Activated naive CD4-positive, alpha-beta T cell (primary cell): ENCODE measurements at places on chromosomes 1 and 21.

DNA sequence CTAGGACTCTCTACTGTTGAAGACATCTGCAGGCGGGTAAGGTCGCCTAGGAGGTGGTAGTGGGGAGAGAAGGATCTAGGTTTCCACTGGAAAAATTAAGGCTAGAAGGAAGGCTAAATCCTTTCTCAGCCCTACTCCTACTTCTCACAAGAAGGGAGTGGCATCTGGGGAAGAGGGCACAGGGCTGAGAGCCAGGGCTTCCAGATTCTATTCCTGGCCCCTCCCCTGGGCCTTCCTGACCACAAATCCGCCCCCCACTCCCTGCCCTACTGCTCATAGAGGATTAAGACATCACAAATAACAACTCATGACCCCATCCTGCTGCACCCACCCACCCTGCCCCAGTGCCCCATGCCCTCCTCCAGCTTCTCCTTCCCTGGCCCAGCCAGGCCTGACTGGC lies 2.5 kb downstream of the PHLDA3 start:
- DNase-seq: no peak

DNA sequence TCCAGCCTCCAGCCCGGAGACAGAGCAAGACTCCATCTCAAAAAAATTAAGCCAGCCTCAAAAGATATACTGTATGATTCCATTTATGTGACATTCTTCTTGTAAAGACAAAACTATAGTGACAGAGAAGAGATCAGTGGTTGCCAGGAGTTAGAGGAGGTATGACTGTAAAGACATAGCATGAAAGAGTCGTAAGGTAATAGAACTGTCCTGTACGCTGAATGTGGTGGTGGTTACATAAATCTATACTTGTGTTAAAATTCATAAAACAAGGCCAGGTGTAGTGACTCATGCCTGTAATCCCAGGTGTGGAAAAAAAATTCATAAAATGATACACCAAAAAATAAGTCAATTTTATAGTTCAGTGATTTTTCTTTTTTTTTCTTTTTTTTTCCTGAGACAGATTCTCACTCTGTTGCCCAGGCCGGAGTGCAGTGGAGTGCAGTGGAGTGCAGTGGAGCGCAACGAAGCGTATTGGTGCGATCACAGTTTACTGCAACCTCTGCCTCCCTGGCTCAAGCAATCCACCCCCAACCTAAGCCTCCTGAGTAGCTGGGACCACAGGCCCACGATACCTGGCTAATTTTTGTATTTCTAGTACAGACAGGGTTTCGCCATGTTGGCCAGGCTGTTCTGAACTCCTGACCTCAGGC lies 84.9 kb upstream of the CXADR start:
- DNase-seq: no peak

GRCh38 chr1:77118712-77119111 lies 100.5 kb downstream of the PIGK start:
- no peak for DNase-seq

DNA sequence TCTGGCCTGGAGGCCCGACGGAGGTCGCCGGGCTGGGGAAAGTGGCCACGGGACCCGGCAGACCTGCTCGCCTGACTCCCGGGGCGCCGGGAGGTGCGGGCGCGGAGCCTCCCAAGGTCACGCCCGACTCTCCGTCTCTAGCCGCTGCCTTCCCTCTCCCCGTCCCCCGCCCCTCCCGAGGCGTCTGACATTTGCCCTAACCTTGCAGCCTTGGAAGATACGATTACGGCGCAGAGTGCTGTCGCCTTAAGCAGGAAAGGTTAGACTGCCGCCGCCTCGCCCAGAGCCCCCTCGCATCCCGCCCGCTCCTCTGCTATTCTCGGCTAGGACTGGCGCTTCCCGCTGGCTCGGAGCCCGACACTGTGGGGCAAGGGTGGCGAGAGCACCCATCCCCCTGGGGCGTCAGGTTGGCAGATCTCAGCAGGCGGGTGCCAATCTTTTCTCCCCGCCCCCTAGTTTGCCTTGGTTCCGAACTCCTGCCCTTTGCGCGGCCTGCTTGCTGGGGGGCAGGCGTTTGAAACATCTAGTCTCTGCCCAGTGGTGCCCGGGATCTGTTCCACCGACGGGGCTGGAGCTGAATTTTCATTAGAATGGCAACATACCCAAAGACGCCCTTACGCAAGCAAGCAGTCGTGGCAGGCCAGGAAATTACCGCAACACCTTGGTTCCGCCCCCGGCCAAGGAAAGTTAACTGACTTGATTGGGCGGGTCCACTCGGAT lies 835 bp downstream of the PGM1 start:
- DNase-seq: peak; percentile 57

DNA sequence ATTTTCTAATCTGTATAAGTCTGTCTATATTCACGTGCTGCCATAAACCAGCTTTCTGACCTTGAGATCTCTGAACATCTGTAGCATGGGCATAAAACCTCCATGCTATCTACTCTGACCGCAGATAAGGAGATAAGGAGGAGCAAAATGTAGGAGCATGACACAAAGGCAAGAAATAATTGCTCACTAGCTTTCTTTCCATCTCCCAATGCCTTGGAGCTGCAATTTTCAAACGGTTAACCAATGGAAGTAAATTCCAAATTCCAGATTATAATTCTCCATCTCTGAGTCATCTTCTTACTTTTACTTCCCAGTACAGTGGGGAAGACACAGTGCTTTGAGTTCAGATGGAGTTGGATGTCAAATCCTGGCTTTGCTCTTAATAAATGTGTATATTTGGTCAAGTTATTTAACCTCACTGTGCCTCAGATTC lies 41.6 kb downstream of the CD58 start:
- no peak for DNase-seq

- no peak for DNase-seq
Observed at GRCh38 chr21:35616090-35616489, 444.2 kb downstream of the SETD4 start.

- no peak for DNase-seq
Observed at GRCh38 chr1:206961668-206962067, 8.6 kb downstream of the FCAMR start.

DNA sequence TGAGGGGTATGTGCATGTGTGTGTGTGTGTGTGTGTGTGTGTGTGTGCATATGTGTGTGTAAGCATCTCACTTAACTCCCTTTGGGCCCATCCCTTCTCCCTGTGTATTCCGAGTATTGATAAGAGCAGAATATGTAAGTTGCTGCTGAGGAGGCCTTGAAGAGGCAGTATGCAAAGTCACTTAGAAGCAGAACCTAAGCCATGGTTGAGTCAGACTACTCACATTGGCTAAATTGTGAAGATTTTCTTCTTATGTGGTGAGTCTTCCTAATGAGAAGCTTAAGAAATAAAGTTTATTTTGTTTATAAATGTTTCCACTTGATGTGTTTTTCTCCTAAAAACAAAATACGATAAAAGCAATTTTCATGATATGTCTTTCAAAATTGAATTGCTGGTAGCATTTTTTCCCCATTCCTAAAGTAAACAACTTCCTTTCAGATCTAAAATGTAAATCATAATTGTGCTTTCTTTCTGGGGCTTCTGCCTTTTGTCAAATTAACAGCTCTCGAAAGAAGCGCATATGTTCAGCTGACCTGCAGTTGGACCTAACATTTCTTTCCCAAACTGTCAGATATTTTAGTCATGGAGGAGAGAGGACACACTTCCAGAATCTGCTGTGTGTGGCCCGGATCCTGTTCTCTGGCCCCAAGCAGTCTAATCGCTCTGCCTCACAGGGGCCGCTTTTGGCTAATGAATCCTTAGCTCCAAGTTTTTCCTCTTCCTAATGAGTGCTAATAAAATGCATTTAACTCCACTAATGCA lies 284.0 kb downstream of the DUSP10 start:
- no peak for DNase-seq

- DNase-seq: no peak
Observed at GRCh38 chr1:211035821-211036380, 98.0 kb downstream of the KCNH1 start.

DNA sequence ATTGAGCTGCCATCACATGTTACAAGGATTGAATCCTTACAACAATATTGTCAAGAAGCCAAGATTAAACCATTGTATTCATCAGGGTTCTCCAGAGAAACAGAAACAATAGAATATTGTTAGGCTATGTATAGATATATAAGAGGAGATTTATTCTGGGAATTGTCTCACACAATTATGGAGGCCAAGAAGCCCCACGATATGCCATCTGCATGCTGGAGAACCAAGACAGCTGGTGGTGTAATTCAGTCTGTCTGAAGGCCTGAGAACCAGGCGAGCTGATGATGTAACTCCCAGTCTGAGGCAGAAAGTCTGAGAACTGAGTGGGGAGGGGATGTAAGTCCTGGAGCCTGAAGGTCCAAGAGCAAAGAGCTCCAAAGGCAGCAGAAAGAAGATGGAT lies 14.5 kb upstream of the TTF2 start:
- no peak for DNase-seq

- no peak for DNase-seq
Observed at GRCh38 chr1:211639475-211640300, 35.7 kb downstream of the NEK2 start.

DNA sequence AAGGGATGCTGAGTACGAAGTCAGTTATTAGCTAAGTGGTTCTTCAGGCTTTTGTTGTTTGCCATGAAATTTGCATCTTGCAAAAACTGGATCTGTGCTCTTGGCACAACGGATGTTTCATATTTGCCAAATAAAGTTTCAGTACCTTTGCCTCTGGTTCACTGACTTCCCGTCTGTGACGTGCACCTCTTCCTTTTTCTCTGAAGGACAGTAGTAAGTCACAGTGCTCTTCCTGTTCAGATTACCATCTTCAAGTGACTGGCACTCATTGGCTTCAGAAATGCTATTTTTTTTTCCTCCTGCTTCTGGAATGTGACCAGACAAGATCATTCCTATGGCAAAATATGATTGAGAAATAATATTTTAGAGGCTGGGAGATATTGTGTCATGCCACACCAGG lies 75.9 kb upstream of the GREM2 start:
- DNase-seq: no peak

- DNase-seq: no peak
Observed at GRCh38 chr1:198520524-198521254, 19.8 kb downstream of the ATP6V1G3 start.

- DNase-seq: no peak
Observed at GRCh38 chr1:25879675-25880074, 4.2 kb upstream of the PAQR7 start.

- peak; percentile 4 for DNase-seq
Observed at GRCh38 chr1:61083013-61083806, 849 bp downstream of the NFIA start.

GRCh38 chr1:41790351-41790750 lies 128.4 kb downstream of the HIVEP3 start:
- no peak for DNase-seq

DNA sequence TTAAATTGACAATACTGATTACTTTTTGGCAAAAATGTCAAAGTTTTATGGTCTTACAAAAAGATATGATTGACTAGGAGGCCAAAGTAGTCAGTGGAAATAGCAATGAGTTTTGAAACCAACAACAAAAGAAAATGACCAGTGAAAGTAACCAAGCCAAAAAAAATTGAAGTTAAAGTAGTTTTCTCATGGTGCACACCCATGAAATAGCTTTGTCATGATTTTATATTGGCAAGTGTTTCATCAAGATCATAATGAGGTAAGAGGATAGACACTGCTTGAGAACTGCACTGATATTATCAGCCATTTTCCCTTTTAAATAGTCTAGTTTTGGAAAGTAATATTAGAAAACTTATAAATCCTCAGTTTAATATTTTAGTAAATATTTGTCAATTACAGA lies 206.2 kb upstream of the ADAMTS5 start:
- no peak for DNase-seq

DNA sequence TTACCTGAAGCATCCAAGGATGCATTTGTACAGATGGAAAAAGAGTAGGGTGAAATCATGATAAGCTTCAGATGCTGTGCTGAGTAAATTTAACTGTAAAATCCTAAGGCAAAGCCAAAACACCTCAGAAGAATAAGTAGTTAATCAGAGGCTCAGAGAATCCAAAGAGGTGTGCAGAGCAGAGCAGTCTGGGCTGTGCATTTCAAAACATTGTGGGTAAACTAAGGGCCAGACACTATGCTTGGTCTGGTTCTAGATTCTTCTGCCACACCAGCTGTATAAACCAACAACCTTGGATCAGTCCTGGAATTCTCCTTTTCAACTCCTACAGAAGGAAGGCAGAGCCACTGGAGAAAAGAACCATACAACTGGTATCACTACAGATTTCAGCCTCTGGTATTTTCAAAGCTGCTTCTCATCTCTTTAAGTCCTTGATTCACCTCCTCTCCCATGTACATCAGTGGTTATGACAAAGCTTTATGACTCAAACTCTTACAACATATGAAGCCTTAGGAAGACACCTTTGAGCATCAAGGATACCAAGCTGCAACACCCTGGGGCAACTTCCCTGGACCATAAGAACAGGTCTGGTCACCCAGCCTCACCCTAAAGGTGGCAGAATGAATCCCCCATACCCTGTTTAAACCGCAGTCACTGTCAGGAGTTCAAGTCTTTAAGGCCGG lies 11.6 kb upstream of the HIPK1 start:
- DNase-seq: no peak

- no peak for DNase-seq
Observed at GRCh38 chr1:2376261-2376741, 15.1 kb downstream of the MORN1 start.

DNA sequence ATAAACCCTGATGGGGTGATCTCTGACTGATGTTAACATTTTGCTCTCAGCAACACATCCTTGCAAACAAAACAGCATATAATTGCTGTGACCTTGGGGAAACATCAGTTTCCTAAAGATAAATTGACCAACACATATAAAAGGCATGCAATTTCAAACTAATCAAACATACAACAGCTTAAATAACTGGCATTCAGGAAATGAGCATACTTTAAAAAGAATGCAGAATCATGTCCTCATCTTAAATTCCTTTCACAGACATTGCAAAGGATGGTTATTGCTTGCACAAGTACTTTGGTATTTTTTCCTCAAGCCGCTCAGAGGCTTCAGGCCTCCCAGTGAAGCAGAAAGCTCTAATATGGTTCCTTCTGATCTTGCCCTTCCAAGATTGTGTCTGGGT lies 53.4 kb upstream of the RGS18 start:
- no peak for DNase-seq

GRCh38 chr1:246397046-246397445 lies 110.0 kb downstream of the SMYD3 start:
- no peak for DNase-seq

- no peak for DNase-seq
Observed at GRCh38 chr1:37999430-38000232, 5.7 kb downstream of the FHL3 start.

- DNase-seq: no peak
Observed at GRCh38 chr1:19202396-19202795, 7.7 kb downstream of the UBR4 start.

DNA sequence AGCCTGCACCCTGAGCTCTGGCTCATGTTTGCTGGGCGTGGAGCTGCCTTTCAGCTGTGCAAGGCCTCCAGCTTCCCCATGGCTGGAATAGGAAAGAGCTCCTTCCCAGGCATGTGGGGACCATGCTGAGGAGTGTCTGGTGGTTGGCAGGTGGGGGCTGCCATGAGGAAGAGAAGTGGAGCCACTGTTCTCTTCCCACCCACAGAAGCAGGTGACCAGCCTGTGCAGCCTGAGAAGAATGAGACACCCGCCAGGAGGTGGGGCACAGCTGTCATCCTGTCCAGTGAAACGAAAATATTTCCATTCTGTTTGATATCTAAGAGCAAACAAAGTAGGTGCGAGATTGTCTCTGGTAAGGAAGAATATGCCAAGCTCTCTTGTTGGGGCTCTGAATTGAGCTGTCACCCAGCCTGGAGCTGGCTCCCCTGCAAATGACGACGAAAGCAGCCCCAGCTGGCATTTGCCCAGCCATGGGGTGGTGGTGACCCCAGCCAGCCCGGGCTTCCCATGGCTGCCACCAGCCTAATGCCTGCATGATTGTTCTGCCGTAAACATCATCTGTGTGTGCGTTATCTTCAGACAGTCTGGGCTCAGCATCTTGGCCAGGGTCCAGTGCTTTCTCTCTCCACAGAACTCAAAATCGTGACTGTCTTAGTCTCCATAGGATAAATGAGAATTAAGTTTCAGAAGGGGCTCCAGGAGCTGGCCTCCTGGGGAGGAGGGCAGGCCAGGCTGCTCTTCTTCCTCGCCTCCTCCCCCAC lies 429.8 kb upstream of the VAMP3 start:
- no peak for DNase-seq
